ENCODE measurements at places on chromosomes 5 and 9.

GRCh38 chr9:89165341-89165740, 13.3 kb downstream of the SHC3 start:
- DNase-seq = no peak

GRCh38 chr5:93600409-93601070, 17.5 kb downstream of the NR2F1 start:
- no peak for DNase-seq

DNA sequence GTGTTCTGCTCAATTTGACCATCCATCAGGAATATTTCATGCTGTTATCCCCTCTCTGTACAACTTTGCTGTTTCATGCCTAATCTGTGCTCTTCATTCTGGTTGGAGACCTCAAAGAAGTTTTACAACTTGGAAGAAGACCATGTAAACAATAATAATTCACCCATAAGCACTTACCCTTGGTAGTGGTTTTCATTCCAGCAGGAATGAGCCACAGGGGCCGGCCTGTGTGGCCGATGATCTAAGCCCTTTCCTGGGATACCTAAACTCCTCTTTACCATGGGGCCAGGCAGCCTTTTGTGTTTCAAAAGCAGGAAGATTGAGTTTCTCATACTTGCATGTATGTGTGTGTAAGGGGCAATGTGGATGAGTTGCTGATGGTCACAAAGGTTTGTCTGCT, 165.0 kb downstream of the FGF1 start:
- DNase-seq = no peak

- DNase-seq = no peak
Measured at GRCh38 chr9:129160712-129161533, 17.1 kb downstream of the IER5L start.

DNA sequence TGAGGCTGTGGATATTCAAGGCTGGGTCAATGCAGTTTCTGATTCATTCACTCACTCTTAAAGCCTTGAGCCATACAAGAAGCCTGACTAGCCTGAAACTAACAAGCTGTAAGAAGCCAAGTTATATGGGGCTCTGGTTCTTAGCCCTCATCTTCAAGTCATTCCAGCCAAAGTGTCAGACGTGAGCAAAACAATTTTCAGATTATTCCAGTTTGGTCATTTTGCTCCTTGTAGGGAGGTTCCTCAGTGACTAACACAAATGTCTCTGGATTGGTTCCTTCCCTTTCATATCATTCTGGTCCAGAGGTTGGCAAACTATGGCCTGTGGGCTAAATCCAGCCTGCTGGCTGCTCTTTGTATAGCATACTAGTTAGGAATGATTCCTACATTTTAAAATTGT, 12.5 kb upstream of the SHOC1 start:
- no peak for DNase-seq

DNA sequence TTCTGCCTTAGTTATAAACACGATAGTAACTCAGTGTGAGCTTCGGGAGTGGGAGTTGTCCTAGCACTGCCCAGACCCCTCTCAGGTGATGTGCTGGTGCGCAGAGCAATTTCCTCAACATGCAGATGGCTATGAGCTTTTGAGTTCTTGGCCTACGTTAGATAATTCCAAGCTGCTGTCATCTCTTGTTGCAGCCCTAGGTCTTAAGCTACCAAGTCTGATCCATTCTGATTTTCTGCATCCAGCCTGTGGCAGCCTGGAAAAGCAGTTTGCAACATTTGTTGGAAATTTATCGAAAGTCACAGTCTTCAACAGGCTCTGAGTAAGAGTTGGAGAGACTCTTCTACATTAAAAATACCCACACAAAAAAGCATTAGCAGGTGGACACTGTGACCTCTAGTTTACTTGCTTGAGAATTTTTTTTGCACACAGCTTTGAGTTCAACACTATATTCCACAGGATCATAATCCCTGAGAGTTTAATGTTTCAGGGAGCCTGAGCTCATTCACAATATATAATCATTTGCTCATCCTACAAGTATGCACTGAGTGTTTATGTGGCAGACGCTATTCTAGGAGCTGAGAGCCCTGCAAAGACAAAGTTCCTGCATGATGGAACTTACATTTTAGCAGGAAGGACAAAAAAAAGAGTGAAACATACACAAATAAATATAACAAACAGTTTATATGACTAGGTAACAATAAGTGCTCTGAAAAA, 91.6 kb downstream of the UBE2QL1 start:
- DNase-seq = no peak

DNA sequence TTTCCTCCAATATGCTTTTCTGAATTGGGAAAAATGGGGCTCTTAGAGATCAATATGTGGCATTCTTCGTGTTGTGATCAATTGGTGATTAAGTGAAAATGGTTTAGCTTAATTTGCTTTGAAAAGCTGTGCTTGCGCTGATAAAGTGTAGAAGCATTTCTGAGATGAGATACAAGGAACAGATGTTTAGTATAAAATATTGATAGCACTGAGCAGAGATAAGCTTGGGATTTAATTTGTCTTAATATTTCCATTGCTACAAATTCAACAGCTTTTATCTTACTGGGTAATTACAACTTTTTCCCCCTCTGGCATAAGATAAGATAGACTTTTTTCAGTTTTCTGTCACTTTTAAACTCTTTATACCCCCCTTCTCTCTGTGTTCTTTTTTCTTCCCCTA, 2204.9 kb upstream of the WWC1 start:
- no peak for DNase-seq

DNA sequence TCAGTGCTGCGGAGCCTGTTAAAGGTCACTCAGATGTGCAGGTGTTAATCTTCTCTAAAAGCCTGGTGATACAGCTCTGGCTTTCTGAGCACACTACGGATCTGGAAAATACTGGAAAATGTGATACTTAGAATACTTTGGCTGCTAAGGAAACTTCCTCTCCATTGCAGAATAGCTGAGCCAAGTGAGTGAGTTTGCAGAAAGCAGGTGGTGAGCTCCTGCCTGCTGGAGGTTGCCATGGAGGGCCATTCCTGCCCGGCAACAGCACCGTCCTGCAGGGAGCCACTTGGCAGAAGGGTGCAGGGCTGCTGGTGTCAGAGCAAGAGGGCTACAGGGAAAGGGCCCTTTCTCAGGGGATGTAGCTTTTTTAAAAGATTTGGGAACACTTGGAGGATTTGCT, 40.7 kb downstream of the SECISBP2 start:
- no peak for DNase-seq

GRCh38 chr5:120479066-120479465, 15.0 kb downstream of the PRR16 start:
- no peak for DNase-seq

DNA sequence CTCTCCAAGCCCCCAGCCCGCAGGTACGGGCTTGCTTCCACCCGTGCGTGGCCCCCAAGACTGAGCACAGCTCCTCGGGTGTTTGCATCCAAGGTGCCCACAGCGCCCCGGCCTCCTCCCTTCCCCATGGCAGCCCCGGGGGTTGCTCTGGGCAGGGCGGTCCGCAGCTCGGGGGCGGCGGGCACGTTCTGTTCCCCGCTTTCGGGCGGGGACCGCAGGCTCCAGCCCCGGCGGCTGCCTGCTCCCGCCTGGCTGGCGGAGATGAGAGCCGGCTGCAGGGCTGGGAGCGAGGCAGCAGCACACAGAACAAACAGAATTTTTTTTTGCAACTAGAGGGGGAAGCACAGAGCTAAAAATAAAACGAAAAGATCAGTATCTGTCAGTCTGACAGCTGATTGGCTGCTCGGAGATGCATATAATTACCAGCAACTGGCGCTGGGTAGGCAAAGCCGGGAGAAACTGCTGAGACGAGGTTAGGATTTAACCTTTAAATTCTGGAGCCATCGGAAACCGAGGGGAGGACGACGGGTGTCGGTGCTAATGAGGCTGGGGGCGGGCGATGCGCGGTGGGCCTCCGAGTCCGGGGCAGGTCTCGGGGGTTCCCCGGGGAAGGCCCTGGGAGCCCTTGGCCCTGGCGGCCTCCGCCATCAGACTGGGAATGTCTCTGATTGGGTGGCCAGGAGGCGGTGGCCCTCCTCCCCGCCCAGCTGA, 142.7 kb upstream of the IER5L start:
- no peak for DNase-seq

DNA sequence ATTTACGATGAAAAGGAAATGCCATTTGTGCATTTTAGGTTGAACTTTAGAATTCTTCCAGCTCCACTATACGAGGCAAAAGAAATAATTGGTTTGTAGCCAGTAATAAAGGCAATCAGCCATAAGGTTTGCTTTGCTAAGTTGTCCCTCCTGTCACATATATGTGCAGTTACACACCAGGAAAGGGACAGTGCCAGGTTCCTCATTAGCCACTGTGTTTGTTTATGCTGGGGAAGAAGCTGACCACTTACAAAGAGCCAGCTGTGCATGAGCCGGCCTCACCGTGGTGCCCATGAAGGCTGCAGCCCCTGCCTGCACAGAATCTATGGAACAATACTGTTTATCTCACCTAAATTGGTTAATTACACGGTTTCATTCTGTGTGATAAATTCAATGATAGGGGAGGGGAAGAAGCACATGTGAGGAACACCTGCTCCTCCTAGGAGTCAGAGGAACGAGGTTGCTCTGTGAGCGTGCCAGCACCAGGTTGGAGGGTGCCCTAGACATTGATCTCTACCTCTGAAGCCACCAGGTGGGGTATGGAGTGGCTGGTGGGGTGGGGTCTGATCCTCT, 173.8 kb upstream of the DAP start:
- no peak for DNase-seq

DNA sequence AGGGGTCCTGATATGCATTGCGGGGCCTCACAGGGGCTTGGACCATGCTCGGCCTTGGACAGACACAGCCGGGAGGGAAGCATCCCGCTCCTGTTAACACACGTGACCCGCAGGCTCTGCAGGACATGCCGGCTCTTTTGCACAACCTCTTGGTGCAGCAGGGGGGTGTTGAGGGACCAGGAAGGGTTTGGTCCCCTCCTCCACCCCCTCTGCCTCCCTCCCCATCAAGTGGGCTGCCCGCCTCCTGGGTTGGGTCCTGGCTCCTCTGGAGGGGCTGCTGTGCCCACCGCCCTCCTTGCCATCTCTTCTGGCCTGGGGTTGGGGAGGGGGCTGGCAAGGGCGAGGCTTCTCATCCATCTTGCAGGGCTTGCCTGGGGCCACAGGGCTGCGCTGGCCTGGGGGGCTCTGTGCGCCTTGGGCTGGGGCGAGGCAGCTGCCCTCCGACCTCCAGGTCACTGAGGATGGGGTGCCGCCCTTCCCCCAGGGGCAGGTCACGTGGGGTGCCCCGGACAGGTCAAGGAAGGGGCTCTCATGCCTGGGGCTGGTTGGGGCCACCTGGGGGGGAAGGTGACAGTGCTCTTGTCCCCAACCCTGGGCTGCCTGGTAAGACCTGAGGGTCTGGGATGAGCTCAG, 16.8 kb upstream of the SLC9A3 start:
- DNase-seq = no peak

DNA sequence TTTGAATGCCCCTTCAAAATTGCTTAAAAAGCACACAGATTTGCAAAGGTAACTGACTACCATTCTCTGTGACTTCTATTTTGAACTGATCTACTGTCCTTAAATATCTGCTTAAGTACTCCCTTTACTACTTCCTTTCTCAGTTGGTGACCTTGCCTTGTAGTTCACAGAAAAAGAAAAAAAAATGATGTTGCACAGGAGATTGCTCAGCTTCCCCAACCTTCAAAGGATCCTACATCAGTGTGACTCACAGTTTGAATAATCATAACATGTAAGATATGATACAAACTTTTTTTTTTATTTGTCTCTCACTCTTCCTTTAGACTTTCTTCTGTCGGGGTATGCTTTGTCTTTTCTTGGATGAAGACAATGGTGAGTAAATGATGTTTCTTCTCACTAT, 1029.6 kb downstream of the CDH12 start:
- no peak for DNase-seq

DNA sequence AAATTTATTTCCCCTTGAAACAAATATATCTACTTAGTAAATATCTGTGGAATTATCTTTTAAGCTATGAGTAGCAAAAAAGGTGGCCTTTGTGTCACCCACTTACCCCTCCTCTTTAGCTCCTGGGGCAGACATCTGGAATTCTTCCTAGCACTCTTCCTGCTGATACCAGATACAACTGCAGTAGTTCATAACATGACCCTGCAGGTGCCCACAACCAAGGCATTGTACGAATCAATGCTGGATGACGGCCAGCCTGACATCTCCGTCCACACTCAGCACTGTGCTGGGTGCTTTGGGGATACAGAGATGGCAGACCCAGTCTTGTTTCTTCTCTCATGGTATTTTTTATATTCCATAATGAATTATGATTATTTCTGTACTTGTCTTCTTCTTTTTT, 152.3 kb downstream of the GOLPH3 start:
- no peak for DNase-seq

- no peak for DNase-seq
Measured at GRCh38 chr5:158616707-158617106, 483.0 kb downstream of the EBF1 start.

DNA sequence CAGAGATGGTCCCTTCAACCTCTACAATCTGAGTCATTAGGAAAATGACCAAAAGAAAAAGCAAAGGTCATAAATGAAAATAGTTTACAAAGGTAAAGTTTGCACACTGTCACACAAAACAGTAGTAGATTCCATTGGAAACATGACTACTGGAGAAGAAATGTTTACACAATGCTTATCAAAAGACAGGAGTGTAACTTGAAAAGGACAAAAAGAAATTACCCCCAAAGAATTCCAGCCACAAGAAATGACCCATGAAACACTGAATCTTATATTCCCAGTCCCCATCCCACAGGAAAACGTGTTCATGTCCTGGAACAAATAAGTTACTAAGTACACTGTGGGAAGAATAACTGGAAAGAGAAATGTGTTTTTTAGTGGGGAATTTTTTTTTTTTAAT, 385.1 kb downstream of the SEMA5A start:
- DNase-seq = no peak

GRCh38 chr5:83434946-83435345, 36.6 kb upstream of the VCAN start:
- DNase-seq = no peak

GRCh38 chr5:78953092-78953800, 31.9 kb downstream of the ARSB start:
- DNase-seq = no peak

DNA sequence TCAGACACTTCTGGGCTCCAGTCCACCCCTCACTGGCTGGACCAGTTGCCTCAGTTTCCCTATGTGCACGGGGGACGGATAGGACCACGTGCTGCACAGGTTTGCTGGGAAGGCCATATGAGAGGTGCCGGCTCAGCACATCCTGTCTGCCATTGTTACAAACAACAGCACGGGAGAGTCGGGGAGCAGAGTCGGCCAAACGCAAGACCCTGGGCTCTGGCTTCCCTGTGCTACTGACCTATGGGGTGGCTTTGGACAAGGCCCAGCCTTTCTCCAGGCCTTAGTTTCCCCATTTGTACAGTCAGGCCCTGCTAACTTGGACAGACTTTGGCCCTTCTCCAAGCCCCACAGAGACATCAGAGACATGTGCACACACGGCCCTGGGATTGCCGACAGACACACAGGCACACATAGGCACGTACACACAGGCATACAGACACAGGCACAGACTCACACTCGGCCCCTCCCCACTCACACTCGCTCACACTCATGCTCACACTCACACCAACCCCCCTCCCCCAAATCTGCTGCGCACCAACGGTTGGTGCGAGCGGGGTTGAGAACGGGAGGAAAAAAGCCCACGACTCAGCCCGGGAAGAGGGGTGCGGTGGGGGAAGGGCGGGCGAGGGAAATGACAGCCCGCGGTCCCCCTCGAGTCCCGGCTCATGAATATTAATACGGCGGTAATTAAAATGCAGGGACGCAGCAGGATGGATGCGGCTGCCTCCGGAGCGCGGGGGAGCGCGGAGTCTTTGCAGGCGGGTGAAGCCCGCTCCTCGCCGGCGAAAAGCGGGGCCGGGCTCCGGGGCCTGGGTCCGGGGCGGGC, 133.0 kb downstream of the C9orf50 start:
- DNase-seq = no peak
